ENCODE measurements at places on chromosomes 2 and 18.

GRCh38 chr2:197675711-197676188, 363 bp upstream of the RFTN2 start:
- DNase-seq = no peak

- no peak for DNase-seq
These were observed 132.4 kb downstream of the TMEM163 start for GRCh38 chr2:134586326-134586965.

GRCh38 chr2:219028996-219029828, 12.1 kb downstream of the CFAP65 start:
- DNase-seq = no peak

- no peak for DNase-seq
These were observed 100.7 kb upstream of the STK39 start for GRCh38 chr2:168348076-168348475.

DNA sequence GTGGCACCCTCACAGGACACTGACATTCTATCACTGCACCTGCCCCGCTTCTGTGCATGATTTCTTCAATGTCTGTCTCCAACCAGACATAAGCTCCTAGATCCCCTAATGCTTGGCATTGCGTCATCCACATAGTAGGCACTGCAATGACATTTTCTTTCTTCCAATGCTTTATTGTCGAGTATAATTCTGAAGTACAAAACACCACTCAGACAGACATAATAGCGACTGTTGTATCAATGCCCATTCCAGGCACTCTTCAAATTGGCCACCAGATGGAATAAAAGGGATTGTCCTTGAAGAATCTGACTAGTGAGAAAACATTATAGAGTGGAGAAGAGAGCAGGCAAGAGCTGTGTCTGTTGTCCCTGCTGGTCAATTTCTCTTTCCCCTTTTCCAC, 89.0 kb downstream of the LPIN1 start:
- no peak for DNase-seq

DNA sequence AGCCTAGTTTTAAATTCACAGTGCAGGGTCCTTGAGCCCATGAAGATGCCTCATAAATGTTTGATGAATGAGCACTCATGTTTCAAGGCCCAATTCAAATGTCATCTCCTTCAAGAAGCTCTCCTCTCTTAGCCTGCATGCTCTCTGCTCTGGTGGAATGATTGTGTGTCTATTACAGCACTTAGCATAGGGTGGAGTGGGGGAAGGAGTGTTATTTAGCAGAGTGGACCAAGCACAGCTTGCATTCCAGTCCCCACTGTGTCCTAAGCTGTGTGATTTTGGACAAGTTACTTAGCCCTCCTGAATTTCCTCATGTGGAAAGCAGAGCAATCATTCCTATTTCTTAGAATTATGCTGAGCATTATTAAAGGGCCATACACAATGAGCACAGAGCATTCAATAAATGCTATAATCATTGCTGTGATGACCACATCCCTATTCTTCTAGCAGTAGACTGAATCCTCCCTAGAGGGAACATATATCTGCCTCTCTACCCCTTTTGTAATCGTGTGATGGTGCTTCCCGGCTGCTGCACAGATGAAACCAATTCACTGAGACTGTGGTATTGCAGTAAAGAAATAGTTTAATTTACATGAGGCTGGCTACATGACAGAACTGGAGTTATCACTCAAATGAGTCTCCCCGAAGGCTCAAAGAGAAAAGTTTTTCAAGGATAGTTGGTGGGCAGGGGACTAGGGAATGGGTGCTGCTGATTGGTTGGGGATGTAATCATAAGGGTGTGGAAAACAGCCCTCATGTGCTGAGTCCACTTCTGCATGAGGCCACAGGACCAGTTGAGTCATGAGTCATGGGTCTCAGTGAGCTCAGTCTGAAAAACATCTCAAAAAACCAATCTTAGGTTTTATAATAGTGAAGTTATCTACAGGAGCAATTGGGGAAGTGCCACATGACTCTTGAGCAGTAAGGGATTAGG, 173.4 kb upstream of the NDUFV2 start:
- DNase-seq = no peak

GRCh38 chr2:156845806-156846558, 409.8 kb downstream of the GPD2 start:
- no peak for DNase-seq

- DNase-seq = no peak
These were observed 68.4 kb upstream of the ALPP start for GRCh38 chr2:232310121-232310520.

GRCh38 chr18:75784390-75784789, 356.9 kb upstream of the SMIM21 start:
- DNase-seq = no peak

DNA sequence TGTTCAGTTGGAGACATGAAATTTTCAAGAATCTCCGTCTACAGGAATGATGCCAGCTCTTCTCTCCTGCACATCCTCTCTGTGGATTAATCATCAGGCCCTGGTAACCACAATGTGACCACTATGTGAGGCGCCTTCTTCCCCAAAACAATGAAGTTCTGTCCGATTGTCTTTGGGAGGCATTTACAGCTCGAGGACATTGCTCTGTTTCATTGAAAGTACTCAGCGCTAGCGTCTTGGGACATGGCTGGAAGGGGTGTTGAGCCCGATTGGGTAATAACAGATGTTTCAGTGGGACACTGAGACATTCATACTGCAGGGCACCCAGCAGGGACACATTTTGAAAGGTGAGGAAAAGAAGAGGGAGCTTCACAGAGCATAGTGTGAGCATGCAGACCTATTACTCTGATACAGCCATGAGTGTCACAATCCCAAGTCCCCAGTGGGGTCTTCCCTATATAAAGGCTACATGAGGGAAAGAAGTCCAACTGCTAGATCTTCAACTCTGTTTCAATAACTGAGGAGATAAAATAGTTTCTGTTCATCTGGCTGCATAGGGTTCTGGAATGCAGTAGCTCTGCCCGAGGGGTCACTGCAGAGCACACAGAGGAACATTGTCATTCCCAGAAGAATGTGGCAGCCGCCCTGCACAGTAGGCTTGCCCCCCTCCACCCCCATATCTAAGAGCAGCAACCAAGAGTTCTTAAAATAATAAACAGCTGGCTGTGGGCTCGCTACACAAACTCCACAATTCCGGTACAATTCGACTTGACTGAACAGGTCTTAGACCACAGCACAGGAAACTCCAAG, 237.3 kb downstream of the OSR1 start:
- DNase-seq = no peak

DNA sequence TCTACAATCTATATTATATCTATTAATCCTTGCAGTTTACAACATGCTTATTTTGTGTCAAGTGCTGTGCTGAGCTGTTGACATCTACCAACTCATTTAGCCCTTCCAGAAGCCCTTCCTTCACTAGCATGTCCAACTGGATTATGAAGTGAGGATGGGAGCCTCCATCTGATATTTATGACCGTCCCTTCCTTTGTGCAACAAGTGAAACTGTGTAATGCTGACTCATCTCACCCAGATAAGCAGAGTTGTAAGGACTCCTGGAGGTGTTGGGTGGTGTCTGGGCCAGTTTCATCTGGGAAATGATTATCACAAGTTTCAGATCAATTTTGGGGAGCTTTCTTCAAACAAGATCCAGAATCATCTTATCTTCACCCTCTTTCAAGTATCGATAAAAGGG, 156.6 kb upstream of the ETAA1 start:
- DNase-seq = no peak

DNA sequence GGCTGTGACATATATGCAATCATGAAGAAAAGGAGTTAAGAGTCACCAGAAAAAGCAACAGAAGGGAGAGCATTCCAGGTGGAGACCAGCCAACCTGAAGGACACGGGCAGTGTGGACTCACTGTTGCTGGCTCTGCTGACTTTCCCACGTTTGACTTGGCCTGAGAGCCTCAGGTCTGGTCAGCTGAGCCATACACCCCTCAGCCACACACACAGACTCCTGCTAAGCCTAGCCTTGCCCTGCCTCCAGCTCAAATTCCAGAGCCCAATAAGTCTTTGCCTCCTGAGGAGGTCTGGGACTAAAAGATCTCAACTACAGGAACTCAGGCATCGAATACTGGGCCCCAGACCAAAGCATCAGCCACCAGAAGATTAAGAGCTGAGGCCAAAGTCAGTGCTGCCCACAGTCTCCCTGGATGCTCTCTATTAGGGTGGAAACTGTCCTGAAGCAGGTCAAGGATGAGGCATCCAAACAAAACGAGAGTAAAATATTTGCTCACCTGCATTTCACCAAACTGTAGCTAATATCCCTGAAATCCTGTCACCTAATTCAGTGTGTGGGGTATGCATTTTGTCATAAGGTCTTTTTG, 23.3 kb downstream of the CACNB4 start:
- no peak for DNase-seq

DNA sequence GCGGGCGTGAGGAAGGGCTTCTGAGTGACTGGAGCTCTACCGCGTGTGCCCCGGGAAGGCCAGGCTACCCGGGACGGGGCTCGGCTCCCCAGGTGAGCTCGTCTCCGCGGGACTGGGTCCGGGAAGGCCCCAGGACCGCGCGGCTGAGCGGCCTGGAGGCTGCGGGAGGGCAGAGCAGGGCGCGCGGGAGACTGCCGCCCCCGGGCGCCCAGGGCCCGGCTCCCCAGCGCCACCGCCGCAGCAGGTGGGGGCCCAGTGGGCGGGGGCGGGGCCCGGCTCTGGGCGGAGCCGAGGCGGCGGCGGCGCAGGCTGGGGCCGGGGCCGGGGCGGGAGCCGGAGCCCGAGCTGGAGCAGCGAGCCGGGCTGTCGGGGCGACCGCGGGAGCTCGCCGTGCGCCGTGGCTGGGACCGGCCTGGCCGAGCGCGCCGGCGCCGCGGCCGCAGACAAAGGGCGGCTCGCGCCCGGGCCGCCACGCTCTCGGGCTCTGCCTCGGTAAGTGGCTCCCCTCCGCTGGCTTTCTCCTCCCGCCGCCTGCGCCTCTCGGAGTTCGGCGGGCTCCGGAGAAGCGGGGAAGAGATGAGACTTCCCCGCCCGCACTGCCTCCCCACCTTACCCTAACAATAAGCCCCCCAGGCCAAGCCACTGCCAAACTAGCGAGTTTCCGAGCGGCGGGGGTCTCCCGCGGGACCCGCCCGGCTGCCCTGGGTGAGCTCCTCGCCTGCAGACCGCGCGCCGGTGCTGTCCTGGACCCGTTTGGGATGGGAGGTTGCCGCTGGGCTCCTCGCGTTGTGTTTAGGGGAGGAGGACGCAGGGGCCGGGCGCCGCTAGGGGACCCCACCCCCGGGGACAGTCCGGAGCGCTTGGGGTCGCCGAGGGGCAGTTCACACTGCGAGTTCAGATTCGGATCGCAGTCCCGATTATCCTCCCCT, at the start of gene MAPK4:
MAPK4 (plus strand) TSS at position 336 of the 929 bp plus-strand sequence. CDS start 103,872 bp downstream, outside the sequence.
- DNase-seq = no peak

DNA sequence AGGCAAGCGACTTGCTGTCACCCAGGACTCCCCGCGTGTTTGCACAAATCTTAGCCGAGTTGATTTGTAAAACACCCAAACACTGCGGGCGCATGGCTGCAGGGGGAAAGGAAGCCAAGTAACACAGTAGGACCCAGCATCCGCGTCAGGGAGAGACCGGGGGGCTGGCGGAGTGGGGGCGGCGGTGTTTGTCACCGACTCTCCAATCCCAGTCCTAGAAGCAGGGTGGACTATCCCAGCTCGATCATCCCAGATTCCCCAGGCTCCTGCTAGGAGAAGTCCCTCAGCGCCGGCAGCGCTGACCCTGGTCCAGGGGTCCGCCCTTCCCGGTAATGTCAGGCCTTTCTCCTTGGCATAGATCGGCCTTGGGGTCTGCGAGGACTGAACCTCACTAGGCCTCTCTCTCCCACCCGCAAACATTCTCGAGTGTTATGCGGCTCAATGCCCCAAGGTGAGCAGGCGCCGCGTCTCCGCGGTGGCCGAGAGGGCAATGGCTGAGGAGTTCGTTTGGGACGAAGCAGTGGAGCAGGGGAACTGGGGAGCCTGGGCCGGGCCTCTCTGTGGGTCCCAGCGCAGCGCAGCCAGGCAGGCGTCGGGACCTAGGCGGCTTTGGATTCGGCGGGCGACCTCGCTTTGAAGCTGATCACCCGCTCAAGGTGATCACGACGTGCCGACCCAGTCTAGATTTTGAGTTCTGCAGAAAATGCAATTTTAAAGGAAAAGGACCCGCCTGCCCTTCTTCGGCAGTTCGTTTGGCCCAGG, 1.5 kb upstream of the GDF7 start:
- DNase-seq = no peak

DNA sequence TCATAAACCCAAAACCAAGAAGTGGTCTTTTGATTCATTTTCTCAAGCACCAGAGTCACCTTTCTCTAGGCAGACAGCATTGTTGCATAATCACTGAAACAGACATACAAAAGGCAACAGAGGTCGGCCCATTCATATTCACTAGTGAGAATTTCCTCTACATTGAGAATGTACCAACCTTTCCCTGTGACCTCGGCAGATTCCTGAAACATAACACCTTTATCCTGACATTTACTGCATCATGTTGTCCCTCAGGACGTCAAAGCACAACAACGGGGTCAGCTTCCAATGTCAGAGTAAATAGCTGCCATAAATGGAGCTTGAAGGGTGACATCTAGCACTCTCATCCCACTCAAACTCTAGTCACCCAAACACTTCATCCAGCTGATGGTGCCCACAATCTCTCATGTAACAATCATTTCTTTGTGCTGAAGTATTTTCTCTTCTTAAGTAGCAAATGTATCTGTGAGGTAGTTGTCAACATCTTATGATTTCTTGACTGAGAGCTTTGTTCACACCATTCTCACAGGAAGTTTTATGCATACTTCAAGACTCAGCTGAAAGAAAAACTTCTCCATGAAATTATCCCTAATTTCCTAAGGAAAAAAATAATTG, 802.6 kb upstream of the CHAC2 start:
- DNase-seq = no peak

- no peak for DNase-seq
These were observed 5.5 kb downstream of the FZD5 start for GRCh38 chr2:207764096-207764630.

- no peak for DNase-seq
These were observed 2.4 kb downstream of the GPR45 start for GRCh38 chr2:105243961-105244360.

DNA sequence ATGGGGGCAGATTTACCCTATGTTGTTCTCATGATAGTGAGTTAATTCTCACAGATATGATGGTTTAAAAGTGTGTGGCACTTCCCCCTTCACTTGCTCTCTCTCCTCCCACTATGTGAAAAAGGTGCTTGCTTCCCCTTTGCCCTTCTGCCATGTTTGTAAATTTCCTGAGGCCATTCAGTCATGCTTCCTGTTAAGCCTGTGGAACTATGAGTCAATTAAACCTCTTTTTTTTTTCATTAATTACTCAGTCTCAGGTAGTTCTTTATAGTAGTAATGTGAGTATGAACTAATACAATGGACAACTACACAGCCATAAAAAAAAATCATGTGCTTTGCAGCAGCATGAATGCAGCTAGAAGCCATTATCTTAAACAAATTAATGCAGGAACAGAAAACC, 118.5 kb downstream of the CALCRL start:
- no peak for DNase-seq

GRCh38 chr18:76736309-76736708, 86.0 kb upstream of the ZNF236 start:
- no peak for DNase-seq

GRCh38 chr2:108998911-108999310, 9.9 kb upstream of the EDAR start:
- DNase-seq = no peak

GRCh38 chr2:29920130-29920577, 1.2 kb downstream of the ALK start:
- no peak for DNase-seq

GRCh38 chr2:202870431-202871299, 901 bp downstream of the ICA1L start:
- peak; percentile 33 for DNase-seq

Measured in stimulated activated CD8-positive, alpha-beta memory T cell treated with anti-CD3 and anti-CD28 coated beads, Interleukin-7, amount 100 ng/mL, for 24 hours (primary cell).